ENCODE measurements at places on chromosomes 3 and 15. TPM values are rescaled to one million over a fixed set of nuclear protein-coding genes. Genes with fewer than 3 reads are reported as not detected.

GRCh38 chr3:58880182-58880581 is 169.6 kb downstream of the CFAP20DC start:
- no peaks in the 10 kb centered on the region for H3K36me3 ChIP-seq
- H3K27me3 ChIP-seq, result no peaks in the 10 kb centered on the region
- no peak for DNase-seq
- H3K4me3 ChIP-seq, result no peak overlapping the region

RTP4 gene
- total RNA-seq, result 10.9 TPM

GRCh38 chr3:196263819-196264218 is 23.7 kb downstream of the PCYT1A start:
- no peak for DNase-seq
- H3K36me3 ChIP-seq, result peaks cover 83% of the 10 kb centered on the region
- no peak overlapping the region for H3K4me3 ChIP-seq
- H3K4me1 ChIP-seq, result peaks cover 6% of the 10 kb centered on the region
- no peaks in the 10 kb centered on the region for H3K27me3 ChIP-seq

GRCh38 chr3:178205740-178206139 is 330.5 kb upstream of the KCNMB2 start:
- H3K27ac ChIP-seq, result no peak overlapping the region
- no peaks in the 10 kb centered on the region for H3K36me3 ChIP-seq
- H3K4me1 ChIP-seq, result peaks cover 4% of the 10 kb centered on the region
- DNase-seq, result no peak
- H3K4me3 ChIP-seq, result no peak overlapping the region

- no peak for DNase-seq
- H3K4me3 ChIP-seq, result no peak overlapping the region
- H3K4me1 ChIP-seq, result peaks cover 11% of the 10 kb centered on the region
- peak overlapping the region; percentile 44 for H3K27ac ChIP-seq
Measured at GRCh38 chr3:99678023-99678422, 39.6 kb downstream of the COL8A1 start.

GRCh38 chr3:195558602-195559001 is 15.5 kb upstream of the PPP1R2 start:
- H3K4me1 ChIP-seq, result no peaks in the 10 kb centered on the region
- no peaks in the 10 kb centered on the region for H3K36me3 ChIP-seq
- no peak overlapping the region for H3K27ac ChIP-seq
- H3K4me3 ChIP-seq, result no peak overlapping the region
- no peaks in the 10 kb centered on the region for H3K27me3 ChIP-seq
- no peak for DNase-seq

- DNase-seq, result no peak
- no peak overlapping the region for H3K4me3 ChIP-seq
- H3K27me3 ChIP-seq, result no peaks in the 10 kb centered on the region
- H3K36me3 ChIP-seq, result no peaks in the 10 kb centered on the region
- no peak overlapping the region for H3K27ac ChIP-seq
- peaks cover 13% of the 10 kb centered on the region for H3K4me1 ChIP-seq
Measured at GRCh38 chr3:136804813-136805212, 14.1 kb upstream of the SLC35G2 start.
